ENCODE measurements at places on chromosomes 1 and 21.

DNA sequence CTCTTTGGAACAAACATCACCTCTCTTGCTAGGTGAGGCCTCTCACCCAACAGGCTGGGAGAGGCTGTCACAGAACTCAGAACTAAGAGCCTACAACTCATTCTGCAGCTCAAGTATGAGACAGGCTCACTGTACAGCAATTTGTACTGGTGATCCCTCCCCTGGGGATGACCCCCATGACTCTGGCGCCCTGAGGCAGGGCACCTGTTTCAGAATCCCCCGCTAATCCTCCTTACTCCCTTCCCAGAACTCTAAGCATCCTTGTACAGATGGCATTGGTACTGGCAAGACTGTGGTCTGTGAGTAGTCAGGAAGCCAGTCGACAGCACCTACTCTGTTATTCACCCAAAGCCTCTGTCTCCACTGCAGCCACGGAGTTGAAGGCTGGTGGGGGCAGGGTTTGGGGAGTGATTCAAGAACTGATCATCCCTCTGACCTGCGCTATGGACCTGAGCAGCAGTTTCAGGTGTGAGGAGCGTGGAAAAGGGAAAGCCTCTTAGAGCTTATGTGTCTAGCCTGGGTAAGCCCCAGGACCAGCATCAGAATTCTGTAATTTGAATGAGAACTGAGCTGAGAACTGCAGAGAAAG is 655.5 kb downstream of the KIF26B start:
- no peak for DNase-seq

- DNase-seq, result no peak
Measured at GRCh38 chr1:236035681-236036101, 29.2 kb downstream of the NID1 start.

DNA sequence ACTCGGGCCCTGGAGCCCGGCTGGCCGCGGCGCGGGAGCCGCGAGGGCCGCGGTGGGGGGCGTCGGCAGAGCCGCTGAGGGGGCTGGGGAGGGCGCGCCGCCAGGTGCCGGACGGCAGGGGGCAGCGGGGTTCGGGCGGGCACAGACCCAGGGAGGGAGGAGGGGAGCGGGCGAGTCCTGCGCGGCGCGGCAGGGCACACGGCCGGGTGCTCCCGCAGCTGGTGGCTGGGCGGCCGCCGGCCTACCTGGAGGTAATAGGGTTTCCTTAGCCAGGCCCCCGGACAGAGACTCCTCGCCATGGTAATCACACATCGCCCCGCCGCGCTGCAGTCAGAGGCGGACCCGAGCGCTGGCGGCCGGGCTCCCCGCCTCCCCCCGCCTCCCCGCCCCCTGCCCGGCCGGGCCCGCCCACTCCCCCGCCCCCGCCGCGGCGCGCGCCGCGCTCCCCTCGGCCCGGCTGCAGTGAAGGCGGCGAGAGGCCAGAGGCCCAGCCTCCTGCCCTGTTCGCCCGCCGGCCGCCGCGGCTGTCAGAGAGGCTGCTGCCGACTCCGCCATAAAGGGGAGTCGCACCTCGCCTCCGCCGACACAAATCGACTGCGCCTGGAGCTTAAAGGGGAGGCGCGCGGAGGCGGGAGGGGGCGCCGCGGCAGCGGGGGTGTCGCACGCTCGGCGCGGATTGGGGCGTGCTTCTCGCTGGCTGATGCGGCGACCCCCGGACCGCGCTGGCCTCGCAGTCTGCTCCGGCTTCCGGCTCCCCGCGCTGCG is at the start of gene DIPK1A:
Gene DIPK1A (minus strand): TSS at position 332 of the 765 bp plus-strand sequence. CDS start 33 bp downstream, at position 299.
- peak; percentile 87 for DNase-seq

DNA sequence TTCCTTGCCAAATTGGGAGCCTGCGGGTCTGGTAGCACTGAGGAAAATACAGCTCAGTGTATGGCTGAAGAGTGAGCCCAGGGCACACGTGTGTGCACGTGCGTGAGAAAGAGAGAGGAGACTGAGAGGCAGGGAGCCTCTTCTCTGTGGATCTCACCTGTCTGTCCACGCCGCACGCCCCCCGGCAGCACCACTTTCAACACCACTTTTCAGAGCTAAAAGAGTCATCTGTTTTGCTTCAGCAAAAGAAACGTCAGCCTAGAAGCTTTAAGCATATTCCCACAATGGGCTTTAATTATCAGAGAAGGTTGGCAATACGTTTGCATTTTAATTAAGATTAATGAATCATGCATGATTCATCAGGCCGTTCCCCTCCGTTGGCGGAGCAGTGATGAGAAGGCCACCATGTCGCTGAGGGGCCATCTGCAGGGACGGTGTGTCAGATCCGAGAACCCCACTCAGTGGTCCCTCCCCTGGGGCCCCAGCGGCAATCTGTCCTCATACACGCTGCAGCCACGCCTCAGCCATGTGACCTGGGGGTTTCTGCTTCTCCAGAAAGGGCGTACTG is 56.8 kb downstream of the SIK1 start:
- DNase-seq, result no peak

DNA sequence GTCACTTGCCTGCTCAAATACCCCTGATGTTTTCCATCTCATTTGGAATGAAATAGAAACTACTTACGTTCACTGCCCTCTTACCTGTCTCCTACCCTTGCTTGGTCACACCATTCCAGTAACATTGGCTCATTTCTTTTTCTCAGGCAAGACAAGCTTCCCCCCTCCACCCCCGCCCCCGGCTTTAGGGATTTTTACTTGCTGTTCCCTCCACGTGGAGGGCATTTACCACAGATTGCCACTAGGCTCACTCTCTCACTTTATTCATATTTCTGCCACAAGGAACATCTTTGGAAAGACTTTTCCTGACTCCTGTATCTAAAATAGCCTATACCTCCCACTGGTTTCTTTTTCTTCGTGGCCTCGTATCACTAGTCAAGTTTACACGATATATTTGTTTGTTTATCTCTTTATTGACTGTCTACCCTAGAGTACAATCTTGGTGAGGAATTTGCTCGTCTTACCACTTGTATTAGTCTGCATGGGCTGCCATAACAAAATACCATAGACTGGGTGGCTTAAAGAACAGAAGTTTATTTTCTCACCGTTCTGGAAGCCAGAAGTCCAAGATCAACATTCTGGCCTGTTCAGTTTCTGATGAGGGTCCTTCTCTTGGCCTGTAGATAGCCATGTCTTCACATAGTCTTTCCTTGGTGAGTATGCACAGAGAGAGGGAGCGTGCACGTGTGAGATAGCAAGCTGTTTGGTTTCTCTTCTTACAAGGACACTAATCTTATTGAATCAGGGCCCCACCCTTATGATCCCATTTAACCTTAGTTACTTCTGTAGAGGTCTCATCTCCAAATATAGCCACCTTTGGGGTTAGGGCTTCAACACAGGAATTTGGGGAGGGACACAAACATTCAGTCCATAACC is 126.2 kb downstream of the NRDC start:
- no peak for DNase-seq

DNA sequence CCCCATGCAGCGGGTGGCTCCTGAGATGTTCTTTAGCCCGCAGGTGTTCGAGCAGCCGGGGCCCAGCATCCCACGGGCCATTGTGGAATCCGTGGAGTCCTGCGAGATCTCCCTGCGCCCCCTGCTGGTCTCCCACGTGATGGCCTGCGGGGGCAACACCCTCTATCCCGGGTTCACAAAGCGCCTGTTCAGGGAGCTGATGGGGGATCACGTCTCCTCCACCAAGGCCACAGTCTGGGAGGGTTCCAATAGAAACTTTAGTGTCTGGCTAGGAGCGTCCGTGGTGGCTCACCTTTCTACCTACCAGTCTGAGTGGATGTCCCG is 71.0 kb downstream of the ACTL8 start:
- no peak for DNase-seq

- DNase-seq, result no peak
Measured at GRCh38 chr1:38361566-38361965, 315.0 kb upstream of the POU3F1 start.

DNA sequence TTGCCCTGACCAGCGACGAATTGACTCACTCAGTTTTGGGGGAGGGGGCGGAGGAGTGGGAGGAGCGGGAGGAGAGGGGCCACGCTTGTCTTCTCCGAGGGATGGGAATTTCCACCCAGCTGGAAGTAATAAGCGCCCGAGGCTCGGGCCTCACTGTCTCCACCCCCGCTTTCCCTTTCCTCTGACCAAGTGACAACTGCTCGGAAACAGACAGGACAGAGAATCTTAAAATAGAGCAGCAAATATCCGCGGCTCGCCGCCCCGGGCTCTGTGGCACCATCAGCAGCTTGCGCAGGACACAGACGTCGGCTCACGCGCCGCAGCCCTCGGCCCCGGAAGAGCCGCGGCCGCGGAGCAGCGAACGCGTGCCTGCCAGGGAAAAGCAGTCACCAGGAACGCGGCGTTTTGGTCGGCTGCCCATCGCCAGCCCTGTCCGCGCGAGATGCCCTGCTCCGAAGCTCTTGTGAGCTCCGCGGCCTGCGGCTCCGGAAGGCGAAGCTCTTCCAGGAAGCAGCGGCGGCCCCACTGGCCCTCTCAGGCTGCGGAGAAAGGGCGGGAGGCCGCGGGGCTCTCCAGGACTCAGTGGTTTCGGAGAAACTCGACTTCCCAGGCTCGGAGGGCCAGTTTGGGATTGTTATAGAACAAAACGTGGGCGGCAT is 10.7 kb upstream of the RGS16 start:
- DNase-seq, result peak; percentile 88

DNA sequence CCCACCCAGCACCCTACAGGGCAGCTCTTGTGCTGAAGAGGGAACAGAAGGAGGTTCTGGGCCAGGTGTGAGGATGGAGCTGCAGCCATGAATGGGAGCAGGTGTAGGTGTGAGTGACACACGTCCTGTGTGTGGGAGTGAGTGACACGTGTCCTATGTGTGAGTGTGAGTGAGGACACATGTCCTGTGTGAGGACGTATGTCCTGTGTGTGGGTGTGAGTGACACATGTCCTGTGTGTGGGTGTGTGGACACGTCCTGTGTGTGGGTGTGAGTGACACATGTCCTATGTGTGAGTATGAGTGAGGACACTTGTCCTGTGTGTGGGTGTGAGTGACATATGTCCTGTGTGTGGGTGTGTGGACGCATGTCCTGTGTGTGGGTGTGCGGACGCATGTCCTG is 26.4 kb downstream of the MEGF6 start:
- no peak for DNase-seq

- DNase-seq, result no peak
Measured at GRCh38 chr21:25412100-25412499, 195.2 kb downstream of the MRPL39 start.

DNA sequence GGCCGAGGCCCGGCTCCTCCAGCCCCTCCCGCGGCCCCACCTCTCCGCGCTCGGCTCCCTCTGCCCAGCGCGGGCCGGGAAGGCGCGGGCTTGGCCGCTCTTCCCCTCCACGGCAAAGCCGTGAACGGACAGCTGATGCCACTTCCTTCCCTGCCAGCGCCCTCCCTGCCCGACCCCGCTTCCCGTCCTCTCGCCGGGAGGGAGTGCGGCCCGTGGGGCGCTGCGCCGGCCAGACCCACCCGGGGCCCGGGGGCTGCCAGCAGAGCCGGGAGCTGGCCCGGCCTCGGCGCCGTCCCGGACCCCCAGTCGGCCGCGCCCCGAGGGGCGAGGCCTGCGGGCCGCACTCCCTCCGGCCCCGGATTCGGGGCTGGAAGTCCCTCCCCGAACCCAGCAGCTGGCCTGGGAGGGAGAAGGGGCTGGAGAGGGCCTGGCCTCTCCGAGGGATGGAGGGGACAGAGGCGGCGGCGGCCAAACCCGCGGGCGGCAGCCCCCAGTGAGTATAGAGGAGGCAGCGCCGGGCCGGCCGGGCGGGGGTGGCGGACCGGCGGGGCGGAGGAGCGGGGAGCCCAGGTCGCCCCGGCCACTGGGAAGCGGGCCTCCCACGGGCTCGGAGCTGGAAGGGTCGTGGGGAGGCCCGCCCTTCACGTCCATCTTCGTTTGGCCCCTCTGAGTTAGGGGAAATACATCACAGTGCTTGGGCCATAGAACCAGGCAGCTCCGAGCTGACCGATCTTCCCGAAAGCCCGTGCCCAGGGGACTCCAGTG is at the start of gene KIAA1614:
Gene KIAA1614 (plus strand): TSS at position 97 of the 765 bp plus-strand sequence. CDS start 347 bp downstream, at position 444.
- DNase-seq, result peak; percentile 56

DNA sequence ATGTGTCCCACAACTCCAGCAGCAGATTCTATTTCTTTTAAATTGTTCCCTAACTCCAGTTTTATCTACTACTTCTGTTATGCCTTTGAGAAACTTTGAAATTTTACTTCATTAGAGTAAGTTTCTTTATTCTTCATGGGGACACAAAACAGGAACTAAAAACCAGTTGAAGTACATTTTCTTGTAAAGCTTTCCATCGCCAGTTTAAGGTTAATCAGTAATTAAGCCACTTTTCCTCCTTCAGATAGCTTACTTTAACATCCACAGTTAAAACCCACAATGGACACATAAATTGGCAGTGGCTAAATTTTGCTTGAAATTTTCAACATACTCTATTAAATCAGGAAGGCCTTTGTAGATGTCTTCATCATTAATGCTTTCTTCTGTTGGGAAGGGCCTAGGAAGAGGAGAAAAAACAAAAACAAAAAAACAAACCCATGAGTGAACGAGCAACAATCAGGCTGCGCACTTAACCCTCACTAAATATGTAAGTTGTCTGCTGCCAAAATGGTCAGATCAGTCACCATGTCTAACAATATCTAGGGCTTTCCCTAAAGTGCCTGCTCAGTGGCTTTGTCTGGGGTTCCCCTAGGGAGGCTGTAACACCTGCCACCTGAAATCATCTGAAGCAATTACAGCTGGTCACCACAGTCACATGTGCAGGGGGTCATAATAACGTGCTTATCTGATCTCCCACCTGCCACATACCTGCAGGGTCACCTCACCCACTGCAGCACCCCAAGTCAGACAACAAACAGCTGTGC is 187.9 kb downstream of the VAV3 start:
- DNase-seq, result no peak
